A375 (cell line): ENCODE measurements at places on chromosomes 2 and 18. TPM values are rescaled to one million over a fixed set of nuclear protein-coding genes. Genes with fewer than 3 reads are reported as not detected.

The LDLRAD4 gene
- under 0.01 and 1.6 TPM in 2 replicates for total RNA-seq

The ANKRD30B gene
- 0.23 and 1.4 TPM in 2 replicates for total RNA-seq

The CRYGB gene
- not detected in 2 replicates for total RNA-seq

The BCL2 gene
- total RNA-seq, result 3.4 and 4.1 TPM in 2 replicates

The ERBB4 gene
- 0.03 and 0.08 TPM in 2 replicates for total RNA-seq

The RESP18 gene
- not detected in 2 replicates for total RNA-seq

The TEX44 gene
- total RNA-seq, result not detected in 2 replicates

The PROKR1 gene
- total RNA-seq, result not detected in 2 replicates

The DHRS9 gene
- total RNA-seq, result not detected in 2 replicates

The RFX8 gene
- not detected in 2 replicates for total RNA-seq

The MGAT4A gene
- 0.41 and 2.5 TPM in 2 replicates for total RNA-seq

The BOK gene
- 5.1 and 8.0 TPM in 2 replicates for total RNA-seq

The ANKRD44 gene
- total RNA-seq, result 5.2 and 18.2 TPM in 2 replicates

The SOX11 gene
- total RNA-seq, result 8.9 and 9.3 TPM in 2 replicates

The OSBPL6 gene
- total RNA-seq, result 5.7 and 7.0 TPM in 2 replicates

The DLGAP1 gene
- total RNA-seq, result 1.5 and 1.9 TPM in 2 replicates

The EGR4 gene
- 0.05 TPM in 1 of 2 replicates, not detected in the other for total RNA-seq

The ZSWIM2 gene
- total RNA-seq, result not detected in 2 replicates

The CCDC141 gene
- under 0.01 TPM in 1 of 2 replicates, not detected in the other for total RNA-seq

The CCDC74A gene
- 5.6 and 5.9 TPM in 2 replicates for total RNA-seq

The ANO7 gene
- 0.19 and 1.0 TPM in 2 replicates for total RNA-seq

The REG3G gene
- total RNA-seq, result 1.1 TPM in 1 of 2 replicates, not detected in the other

The MOB4 gene
- total RNA-seq, result 14.8 and 21.1 TPM in 2 replicates

The SERPINB2 gene
- 0.08 and 0.34 TPM in 2 replicates for total RNA-seq

The EVX2 gene
- total RNA-seq, result 0.05 TPM in 1 of 2 replicates, not detected in the other

The UNC80 gene
- 0.32 and 0.49 TPM in 2 replicates for total RNA-seq

The MRPL33 gene
- total RNA-seq, result 186 and 251 TPM in 2 replicates

The RUFY4 gene
- total RNA-seq, result not detected in 2 replicates

The TDRD15 gene
- total RNA-seq, result not detected in 2 replicates

The HOXD1 gene
- total RNA-seq, result 0.08 TPM in 2 replicates

The ASXL3 gene
- total RNA-seq, result not detected in 2 replicates

The G6PC2 gene
- total RNA-seq, result not detected in 2 replicates

The RAMP1 gene
- 96.5 and 109 TPM in 2 replicates for total RNA-seq

The GRHL1 gene
- total RNA-seq, result 0.30 and 0.56 TPM in 2 replicates

The SEH1L gene
- total RNA-seq, result 33.4 and 40.7 TPM in 2 replicates

The CCBE1 gene
- total RNA-seq, result 8.2 and 10.1 TPM in 2 replicates

The CAVIN2 gene
- total RNA-seq, result 0.27 TPM in 1 of 2 replicates, not detected in the other

The REG3A gene
- not detected in 2 replicates for total RNA-seq

The POTEC gene
- 0.88 and 0.91 TPM in 2 replicates for total RNA-seq

The LIMS4 gene
- total RNA-seq, result 0.19 and 0.90 TPM in 2 replicates

The AMER3 gene
- total RNA-seq, result not detected in 2 replicates

The UGT1A8 gene
- total RNA-seq, result not detected in 2 replicates

The LYG2 gene
- total RNA-seq, result 0.72 TPM in 1 of 2 replicates, not detected in the other

The EN1 gene
- 1.1 and 2.2 TPM in 2 replicates for total RNA-seq

The IL1RL1 gene
- 2.8 and 4.2 TPM in 2 replicates for total RNA-seq

The TRAPPC12 gene
- total RNA-seq, result 76.9 and 78.5 TPM in 2 replicates

The IL36B gene
- not detected in 2 replicates for total RNA-seq

The UGT1A10 gene
- not detected in 2 replicates for total RNA-seq

The SCYGR4 gene
- total RNA-seq, result not detected in 2 replicates

The DNAH6 gene
- total RNA-seq, result 0.11 TPM in 1 of 2 replicates, not detected in the other

The MARCHF4 gene
- 1.4 and 1.5 TPM in 2 replicates for total RNA-seq

The INPP5D gene
- total RNA-seq, result 0.37 and 0.72 TPM in 2 replicates

The CDH2 gene
- 37.2 and 37.7 TPM in 2 replicates for total RNA-seq

The PTPN18 gene
- total RNA-seq, result 13.9 and 16.3 TPM in 2 replicates

The ESPNL gene
- total RNA-seq, result 0.40 and 0.41 TPM in 2 replicates

The SCYGR7 gene
- total RNA-seq, result not detected in 2 replicates

The SLC5A6 gene
- total RNA-seq, result 44.8 and 48.4 TPM in 2 replicates
